H1 (cell line): ENCODE measurements at places on chromosomes 2 and 18.

DNA sequence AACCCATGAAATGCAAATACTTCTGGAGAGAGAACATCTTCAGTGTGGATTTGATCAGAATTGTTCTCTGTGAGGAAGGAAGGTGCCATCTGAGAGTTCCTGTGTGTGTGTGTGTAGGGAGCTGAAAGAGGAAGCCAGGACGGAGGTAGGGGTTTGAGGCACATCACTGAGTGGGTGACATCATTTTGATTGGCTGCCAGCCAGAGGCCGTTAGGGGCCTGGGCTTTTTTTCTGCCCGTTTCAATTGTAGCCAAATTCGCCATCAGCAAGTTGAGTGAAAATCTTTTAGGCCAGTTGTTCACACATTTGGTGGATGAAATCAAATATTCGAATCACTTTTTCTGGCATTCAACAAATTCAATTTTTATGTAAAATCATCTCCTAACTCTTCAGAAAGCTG, 48.9 kb downstream of the TSN start:
- DNase-seq = no peak

- no peak for DNase-seq
Observed at GRCh38 chr18:46372670-46373069, 268.5 kb downstream of the HAUS1 start.

DNA sequence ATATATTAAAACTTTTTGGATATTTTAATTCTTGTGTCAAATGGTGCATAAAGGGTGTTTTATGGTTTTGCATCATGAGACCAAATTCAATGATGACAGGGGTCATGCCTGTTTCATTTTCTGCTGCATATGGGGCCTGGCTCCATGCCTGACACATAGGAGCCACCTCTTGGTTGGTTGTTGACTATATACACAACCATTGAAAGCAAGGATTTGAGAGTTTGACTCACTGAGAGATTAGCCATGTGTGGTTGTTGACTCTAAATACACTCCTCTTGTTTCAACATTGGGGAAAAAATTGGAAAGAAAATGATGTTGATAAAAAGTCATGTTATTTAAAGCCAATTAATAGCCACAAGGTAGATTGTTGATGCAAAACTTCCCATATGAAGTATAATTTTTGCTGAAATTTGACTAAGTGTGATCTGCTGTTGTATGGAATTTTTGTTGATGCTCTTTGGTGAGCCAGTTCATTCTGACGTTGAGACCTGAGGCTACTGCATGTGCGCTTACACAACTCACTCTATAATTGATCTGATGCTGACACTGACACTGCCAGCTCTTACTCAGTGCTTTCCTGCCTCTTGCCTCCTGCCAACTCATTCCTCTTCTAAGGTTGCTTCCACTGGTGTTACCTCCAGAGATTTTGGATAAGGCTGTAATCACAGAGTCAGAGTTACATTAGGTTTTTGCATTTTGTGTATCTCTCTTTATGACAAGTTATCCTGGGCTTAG, 446.2 kb upstream of the SLC14A2 start:
- DNase-seq = no peak

DNA sequence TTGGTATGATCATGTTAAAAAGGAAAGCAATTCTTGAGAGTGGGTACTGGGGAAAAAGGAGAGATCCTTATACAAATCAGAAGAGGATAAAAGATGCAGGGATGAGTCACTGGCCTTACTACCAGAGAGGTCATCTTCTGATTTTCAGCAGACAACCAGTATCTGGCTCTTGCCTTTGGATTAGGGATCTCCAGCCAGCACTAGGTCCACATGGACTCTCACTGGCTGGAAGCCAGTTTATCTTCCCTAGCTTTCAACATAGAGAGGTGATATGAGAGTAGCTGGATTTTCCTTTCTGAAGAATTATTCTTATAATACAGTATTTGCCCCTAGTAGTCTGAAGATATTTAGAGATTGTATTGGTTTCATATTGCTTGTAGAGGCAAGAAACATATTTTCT, 30.2 kb downstream of the CERKL start:
- DNase-seq = no peak

DNA sequence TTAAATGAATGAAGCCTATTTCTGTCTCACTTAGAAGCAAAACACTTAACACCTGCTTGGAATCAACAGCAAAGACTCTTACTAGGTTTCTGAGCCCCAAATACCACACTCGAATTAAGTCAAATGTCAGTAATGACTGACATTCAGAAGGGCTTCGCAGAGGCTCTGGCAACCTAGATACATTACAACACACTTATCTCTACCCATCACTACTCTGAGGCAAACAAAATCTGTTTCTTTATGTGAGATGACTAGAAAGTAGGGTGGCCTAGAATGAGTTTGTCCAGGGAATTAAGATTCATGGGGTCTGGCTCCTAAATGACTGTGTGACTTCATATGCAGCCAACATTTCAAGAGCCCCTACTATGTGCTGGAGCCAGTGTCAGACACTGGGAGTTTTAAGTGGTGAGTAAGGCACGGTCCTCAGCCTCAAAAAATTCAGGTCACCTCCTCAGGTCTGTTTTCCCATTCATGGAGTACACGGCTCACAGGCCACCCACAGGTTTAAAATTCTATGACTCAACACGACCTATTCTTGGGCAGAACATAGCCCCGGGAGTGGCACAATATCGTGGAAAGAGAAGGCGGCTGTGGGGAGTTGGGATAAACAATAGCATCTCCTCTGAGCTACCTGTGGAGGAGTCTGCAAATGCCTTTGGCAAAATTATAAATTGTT, 150.3 kb upstream of the ZFP36L2 start:
- peak; percentile 19 for DNase-seq

DNA sequence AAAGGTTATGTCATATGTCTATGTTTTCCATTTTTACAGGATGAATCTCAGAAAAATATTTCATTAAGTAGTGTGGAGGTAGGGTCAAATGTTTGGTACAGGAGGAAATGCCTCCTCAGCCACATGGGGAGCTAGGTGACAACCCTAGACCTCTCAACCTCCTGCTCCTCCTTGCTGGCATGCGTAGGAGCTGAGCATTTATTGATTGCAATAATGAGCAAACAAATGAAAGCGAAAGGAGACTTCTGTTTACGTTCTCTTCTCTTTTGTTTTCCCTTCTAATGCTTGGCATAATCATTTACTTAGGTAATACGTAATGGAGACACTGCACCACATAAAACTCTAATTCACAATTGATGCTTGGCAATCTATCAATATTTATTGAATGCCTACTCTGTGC, 95.1 kb upstream of the CCBE1 start:
- DNase-seq = no peak

GRCh38 chr2:10555810-10556111, 107.6 kb upstream of the ODC1 start:
- no peak for DNase-seq

GRCh38 chr18:69586537-69586936, 185.8 kb downstream of the DOK6 start:
- DNase-seq = no peak

DNA sequence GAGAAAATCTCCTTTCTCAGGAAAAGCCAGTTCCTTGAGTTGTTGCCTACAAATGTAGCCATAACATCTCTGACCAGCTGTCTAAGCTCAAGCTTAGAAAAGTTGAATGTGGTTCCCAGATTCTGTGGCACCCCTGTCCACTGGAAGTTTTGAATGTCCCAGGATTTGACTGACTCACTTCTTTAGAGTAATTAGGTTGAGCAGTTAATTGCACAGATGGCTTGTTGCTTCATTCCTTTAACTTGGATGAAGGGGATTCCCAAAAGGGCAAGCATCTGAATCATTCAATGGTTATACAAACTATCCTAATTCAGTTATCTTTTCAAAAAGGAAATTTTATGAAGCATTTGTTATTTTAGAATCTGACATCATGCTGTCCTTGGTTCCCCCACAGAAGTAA, 374.7 kb downstream of the LNPK start:
- DNase-seq = no peak

DNA sequence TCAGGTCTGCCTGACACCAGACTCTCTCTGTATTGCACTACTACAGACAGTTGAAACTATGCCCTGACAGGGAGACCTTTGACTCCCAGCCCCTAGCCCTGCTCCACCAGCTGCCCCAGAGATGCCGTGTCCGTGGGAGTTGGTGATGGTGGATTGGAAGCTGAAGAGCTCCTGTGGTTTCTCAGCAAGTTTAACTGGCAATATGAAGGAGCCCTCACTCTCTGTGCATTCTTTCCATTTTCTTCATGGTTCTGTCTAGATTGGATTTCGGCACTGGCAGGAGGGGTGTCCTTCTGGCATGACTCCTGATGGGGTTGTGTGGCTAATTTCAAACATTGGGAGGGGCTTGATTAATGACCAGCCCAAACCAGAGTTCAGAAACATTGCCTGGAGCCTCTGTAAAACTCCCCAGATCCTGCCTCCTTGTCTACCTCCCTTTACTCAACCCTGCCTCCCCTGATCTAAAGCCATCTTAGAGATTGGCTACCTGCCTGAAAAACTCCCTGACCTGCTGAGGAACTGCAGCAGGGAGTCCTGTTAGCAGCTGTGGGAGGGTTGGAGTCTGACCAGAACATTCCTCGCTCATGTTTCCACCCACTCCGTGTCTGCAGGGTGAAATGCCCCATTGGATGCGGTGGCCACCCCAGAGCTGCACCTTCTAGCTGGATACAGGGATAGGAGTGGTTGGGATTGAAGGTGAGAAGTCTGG, 206.9 kb upstream of the SPRED2 start:
- DNase-seq = no peak

DNA sequence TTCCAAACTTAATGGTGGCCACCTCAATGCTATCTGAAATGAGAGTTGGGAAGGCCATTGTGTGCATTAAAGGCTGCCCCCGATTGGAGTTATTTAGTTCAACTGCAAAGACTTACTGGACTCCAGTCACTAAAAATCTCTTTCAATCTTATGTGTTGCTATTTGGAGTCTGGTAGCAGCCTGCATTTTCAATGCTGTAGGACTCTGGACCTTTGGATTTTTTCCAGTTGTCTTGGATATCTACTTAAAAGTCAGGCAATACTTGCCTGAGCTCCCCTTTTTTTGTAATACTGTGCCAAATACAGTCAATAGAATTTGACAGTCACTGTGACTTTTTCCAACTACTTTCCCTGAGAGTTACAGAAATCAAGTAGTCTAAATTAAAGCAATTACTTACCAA, 281.9 kb downstream of the TRIB2 start:
- DNase-seq = no peak

GRCh38 chr2:226649201-226649600, 150.4 kb downstream of the IRS1 start:
- DNase-seq = no peak

DNA sequence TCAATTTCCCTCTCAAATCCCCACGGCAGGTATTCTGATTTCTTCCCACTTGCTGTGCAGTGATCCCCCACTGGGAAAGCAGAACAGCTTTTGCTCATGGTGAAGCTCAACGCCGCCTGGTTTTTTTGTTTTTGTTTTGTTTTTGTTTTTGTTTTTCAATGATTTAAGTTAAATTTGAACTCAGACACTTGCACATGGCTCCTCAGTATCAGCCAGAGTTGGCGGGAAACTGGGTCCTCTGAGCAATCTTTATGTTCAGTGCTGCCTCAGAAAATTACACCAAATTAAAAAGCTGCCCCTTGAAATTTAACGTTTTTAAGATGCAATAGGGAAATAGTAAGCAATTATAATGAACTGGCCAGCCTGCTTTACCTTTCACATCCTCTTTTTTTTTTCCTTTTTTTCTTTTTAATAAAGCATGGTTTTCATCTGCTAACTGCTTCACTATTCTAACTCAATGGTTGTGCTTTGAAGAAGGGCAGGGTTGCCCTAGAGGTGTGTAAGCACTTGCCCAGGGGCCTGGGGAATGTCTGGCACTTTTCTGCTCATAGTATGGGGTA, 277.0 kb upstream of the HNRNPA3 start:
- DNase-seq = no peak

GRCh38 chr2:189835855-189836558, 51.8 kb downstream of the PMS1 start:
- DNase-seq = no peak

GRCh38 chr2:225691711-225692110, 292.2 kb downstream of the NYAP2 start:
- DNase-seq = no peak

- no peak for DNase-seq
Observed at GRCh38 chr2:64086347-64087082, 57.7 kb downstream of the PELI1 start.

DNA sequence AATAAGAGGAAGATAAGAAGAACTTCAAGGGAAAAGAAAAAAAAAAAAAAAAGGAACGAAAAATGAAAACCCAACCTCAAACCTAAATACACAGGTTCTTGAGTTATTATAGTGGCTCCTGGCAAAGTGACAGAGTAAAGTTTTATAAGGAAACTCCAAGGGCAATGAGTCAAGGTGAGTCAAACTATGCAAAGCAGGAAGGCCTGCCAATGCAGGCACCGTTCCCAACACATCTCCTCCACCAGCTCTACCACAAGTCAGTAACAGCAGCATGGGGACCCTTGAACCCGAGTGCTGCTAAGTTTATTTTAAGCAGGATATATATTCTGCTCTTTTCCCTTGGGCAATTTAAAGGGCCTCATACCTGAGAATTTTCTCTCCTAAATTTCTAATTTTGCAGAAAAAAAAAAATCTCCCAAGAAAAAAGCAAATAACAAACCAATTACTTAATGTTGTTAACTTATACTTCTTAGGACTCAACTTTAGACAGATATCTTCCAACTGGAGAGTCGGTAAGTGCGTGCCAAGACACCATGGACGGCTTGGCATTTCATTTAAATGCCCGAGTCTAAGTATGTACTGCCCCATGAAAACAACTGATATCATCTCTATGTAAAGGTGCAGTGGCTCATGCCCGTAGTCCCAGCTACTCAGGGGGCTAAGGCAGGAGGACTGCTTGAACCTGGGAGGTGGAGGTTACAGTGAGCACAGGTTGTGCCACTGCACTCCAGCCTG, 75.7 kb upstream of the TFCP2L1 start:
- DNase-seq = no peak

DNA sequence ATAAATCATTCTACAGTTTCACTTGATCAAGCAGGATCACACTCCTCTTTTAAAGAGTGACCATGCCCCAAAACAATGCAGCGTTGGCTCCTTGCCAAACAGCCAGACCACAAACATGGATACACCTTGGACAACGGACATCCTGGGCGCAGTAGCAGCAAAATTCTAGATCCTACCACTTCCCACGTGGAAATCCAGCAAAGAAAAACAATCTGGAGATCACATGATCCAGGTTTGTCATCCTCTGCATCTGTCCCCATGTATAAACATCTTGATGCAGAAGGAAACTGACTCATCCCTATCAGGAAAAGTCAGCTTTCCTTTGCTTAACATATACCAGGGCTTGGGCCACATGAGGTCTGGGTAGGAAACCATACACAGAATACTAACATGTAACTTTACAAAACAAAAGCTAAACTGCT, 53.1 kb downstream of the ZNF521 start:
- no peak for DNase-seq

GRCh38 chr2:17959833-17960232, 81.4 kb downstream of the KCNS3 start:
- DNase-seq = no peak

- no peak for DNase-seq
Observed at GRCh38 chr2:39033980-39034379, 86.9 kb downstream of the SOS1 start.
